ENCODE measurements at places on chromosomes 12 and 14.

- DNase-seq: no peak
Measured at GRCh38 chr14:94322648-94323570, at the start of gene SERPINA6. SERPINA6 (minus strand) TSS chr14:94323336; CDS start chr14:94314648, 8,688 bp downstream.

- no peak for DNase-seq
Measured at GRCh38 chr12:32264961-32265360, 134.4 kb upstream of the FGD4 start.

DNA sequence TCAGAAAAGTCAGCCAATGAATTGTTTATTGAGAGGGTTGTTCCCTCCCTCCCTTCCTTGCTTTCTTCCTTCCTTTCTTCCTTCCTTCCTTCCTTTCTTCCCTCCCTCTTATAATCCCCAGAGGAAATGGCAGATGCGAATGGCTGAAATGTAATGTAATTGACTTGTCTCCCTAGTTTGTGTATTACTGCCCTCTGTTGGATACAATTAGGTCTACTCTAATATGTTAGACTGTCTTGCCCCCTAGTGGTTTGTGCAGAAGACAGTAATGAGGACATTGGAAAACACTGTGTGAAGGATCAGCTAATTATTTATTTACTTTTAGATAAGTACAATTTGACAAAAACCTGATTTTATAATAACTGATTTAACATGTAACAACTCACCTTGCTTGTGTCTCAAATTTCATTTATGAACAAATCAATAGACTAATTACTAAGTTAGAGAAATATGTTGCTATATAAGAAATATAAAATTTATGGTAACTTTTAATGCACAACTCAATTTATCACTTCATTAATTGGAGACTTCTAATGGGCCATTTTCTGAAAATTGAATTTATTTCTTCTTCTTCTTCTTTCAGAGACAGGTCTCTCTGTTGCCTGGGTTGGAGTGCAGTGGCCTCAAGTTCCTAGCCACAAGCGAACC, 229.8 kb upstream of the LRIG3 start:
- DNase-seq: no peak

DNA sequence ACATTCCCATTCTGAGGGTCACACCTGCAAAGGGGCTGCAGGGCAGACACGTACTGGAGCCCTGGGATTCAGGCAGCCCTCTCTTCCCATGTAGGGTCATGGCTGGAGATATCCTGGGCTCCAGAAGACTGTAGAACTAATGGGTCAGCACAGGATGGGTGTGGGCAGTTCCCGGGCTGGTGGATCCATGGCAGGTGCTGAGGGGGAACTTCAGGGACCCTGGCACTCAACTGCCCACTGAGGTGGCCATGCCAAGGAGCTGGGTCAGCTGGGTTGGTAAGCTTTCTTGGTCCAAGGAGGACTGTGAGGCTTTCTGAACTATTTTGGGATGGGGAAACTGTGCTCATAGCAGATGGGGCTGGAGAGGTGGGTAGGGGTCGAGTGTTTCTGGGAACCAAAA, 183.4 kb upstream of the RTL1 start:
- no peak for DNase-seq

DNA sequence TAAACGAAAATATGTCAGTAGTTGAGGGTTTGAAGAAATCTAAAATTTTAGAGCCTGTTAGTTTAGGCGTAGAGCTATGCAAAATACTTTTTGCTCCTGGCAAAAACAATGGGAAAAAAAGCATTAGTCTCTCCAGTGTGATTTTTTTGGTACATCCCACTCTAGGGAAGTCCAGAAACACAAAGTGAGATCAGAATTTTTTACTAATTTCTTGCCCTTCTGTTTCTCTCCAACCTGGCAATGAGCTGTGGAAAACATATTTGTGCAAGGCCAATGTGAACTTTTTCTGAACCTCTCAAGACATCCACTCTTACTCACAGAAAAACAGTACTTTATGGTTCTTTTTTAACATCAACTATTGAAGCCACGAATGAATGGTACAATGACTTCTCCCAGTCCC, 56.9 kb upstream of the DCN start:
- no peak for DNase-seq

Measured in activated T-cell treated with anti-CD3 and anti-CD28 coated beads for 1 hour (primary cell).